ENCODE measurements at places on chromosomes 1 and 21.

GRCh38 chr1:17546946-17547670 lies 7.6 kb downstream of the ARHGEF10L start:
- no peak for DNase-seq

DNA sequence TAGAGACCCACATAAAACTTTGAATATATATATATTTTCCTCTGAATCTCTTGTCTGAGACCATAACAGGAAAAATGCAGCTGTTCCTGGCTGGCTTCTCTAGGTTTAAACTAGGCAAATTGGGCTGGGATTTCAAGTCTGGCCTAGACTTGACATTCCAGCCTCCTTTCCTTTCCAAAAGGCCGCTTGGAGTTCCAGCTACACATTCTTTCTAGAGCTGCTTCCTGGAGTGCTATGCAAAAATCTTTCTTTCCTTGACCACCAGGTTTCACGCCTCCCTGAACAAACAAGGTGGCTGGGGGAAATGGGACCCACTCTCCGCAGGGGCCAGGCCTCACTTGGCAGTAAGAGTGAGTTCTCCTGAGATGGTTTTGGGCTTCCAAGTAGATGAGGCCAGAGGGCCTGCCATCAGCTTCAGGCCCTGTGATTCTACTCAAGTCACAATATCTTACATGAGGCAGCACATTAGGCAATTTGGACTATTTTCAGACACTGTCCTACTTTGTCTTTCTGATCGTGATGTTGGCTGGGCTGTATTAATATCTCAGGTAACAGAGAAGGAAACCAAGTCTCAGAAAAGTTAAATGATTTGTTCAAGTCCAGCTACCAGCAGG lies 102.4 kb downstream of the FAM78B start:
- DNase-seq, result no peak

DNA sequence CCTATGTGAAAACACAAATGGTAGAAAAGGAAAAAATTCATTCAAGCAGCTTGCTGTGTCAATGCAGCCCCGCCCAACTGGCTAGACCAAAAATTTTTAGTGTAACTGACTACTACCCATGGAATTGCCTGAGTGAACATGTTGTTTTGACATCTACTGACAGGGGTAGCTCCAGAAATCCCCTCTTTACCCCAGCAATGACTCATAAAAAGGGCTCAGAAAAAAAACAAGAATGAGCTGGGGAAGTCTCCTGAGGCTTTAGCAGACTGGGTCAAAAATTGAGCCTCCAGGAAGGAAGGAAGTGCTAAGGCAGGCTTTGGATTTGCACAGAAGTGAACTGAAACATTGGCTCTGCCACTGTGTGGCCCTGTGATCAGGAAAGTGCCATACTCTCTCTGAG lies 24.4 kb upstream of the FGGY start:
- DNase-seq, result no peak

DNA sequence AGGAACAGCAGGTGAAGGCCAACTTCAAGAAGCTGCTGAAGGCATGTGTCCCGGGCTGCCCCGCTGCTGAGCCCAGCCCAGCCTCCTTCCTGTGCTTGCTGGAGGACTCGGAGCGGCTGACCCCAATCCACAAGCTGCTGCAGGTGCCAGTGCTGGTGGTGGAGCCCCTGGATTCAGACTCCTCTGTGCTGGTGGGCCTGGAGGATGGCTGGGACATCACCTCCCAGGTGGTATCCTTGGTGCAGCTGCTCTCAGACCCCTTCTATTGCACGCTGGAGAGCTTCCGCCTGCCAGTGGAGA lies 20.1 kb upstream of the NPPB start:
- no peak for DNase-seq

DNA sequence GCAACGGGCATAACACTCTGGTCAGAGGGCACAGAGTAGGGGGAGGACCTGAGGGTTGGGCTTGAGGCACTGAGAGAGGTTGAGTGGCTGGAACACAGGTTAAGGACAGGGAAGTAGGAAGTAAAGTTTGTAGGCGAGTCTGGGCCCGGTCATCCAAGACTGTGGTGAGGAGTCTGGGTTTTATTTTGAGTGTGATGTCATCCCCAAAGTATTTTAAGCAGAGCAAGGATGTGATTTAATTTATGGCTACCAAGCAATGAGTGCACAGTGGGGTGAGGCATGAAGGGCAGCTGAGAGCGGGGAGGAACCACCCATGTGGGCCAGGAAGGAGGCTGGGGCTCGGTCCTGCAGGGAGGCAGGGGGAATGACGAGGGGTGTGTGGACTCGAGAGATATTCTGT lies 11.2 kb upstream of the VWA5B1 start:
- DNase-seq, result no peak

GRCh38 chr1:34263406-34263805 lies 86.7 kb downstream of the C1orf94 start:
- no peak for DNase-seq

All from ascending aorta (tissue), 2 donors.